Stimulated activated CD4-positive, alpha-beta T cell treated with anti-CD3 and anti-CD28 coated beads, Interleukin-4, amount 100 ng/mL, for 1 hour (primary cell): ENCODE measurements at places on chromosomes 16 and 17.

DNA sequence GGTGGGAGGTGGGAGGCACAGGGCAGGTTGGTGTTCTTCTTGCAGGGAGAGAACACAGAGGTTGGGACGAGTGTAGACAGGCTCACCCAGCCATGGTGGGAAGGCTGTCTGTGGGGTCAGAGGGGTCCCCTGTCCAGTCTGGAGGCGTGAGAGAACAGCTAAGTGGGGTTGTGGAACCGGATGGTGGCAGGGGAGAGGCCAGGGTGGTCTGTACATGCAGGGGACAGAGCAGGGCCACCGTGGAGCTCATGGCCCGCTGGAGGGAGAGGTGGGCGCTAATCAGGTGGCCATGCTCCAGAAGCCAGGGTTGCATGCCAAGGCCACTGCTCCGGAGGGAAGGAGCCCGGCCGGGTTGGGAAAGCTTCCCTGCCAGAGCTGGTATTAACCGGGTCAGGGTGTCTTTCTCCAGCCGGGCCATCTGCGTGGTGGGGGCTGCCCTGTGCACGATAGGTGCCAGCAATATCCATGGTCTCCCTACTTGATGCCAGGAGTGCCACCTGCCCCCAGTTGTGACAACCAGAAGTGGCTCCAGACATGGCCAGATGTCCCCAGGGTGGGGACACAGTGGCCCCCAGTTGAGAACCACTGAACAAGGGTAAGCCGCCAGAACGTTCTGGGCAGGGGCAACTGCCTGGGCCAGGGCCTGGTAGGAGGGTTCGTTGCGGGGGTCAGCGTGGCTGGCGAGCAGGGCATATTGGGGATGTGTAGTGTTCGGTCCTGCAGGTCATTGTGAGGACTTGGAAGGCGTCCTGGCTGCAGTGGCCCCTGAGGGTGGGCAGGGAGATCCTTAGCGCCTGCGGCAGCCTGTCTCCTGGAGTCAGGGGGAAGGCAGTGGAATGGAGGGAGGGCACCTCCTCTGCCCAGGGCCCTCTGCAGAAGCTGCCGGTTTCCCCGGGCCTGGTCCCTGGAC, 5.1 kb downstream of the SNN start:
- no peak for DNase-seq

GRCh38 chr16:85090873-85091521, 21.3 kb downstream of the CIBAR2 start:
- DNase-seq, result no peak

DNA sequence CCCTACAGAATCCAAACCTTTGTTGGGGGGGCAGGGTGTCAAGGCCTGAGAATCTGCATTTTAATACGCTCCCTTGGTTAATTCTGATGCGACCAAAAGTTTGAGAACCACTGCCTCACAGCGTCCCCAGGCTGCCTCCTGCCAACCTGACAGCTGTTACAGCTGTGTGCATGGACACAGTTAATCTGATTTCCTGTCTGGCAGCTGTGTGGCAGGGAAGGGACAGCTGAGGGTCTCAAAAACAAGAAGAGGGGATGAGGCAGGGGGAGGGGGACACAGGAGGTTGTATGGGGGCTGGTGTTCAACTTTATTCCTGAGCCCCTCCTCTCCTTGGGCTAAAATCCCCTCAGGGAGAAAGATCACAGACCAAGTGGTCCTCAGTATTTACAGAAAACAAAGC, 17.5 kb downstream of the HDAC5 start:
- no peak for DNase-seq

DNA sequence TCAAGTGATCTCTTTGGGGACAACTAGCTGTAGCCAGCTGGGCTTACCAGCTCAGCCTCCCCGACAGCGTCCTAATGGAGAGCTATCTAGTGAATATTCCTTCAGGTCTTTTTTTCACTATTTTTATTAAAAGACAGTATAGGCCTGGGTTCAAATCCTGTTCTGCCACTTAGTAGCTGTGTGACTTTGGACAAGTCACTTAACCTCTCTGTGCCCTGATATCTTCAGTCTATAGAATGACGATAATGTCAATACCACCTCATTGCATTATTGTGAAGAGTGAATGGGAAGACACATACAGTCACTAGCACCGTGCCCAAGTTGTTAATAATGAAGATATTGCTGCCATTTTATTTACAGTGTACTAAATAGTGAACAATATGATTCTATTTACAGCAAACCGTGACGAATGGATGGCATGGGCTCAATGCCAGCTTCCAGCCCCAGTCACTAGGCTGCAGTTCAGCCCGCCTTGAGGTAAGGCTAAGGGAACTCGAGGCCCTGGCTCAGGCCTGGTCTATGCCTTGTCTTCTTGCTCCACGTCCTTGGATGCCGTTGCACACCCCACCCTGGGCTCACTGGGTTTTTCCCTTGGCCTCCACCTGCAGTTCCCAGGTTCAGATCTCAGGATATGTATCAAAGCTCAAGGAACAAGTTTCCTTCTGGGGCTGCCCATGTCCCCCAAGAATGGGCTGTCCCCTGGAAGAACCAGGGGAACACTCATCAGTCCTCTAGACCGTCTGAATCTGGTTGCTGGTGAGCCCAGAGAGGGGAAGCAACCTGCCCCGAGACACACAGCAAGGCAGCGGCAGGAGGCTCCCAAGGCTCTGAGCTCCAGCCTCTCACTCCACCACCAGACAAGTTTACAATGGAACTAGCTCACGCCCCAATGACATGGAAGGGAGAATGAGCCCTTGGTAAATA, 95.4 kb upstream of the TNRC6C start:
- no peak for DNase-seq

GRCh38 chr16:10037751-10038150, 144.5 kb downstream of the GRIN2A start:
- DNase-seq, result no peak

GRCh38 chr16:5175266-5175665, 77.7 kb upstream of the EEF2KMT start:
- DNase-seq, result no peak

DNA sequence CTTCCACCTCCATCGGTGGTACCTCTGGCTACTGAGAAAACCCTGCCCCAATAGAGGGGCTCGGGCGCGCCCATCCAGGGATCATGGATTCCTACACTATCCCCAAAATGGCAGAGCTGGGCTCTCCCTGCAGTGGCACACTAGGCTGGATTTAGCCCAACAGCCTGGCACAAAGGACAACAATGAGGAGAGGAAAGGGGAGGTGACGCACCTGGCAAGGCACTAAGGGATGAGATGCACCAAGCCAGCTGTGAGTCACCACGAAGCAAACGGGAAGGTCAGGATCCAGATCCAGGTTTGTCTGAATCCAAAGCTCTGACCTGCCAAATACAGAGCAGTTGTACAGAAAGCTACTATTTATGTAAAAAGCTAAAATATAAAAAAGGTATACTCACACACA, 18.1 kb downstream of the UBE2O start:
- DNase-seq, result no peak

- peak; percentile 62 for DNase-seq
Observed at GRCh38 chr17:58200024-58200633, 7.6 kb downstream of the EPX start.

- no peak for DNase-seq
Observed at GRCh38 chr17:20925091-20925490, 117.7 kb downstream of the USP22 start.

- DNase-seq, result no peak
Observed at GRCh38 chr16:12503191-12503590, 300.5 kb downstream of the CPPED1 start.

- peak; percentile 87 for DNase-seq
Observed at GRCh38 chr16:21501869-21502667, 97.3 kb upstream of the METTL9 start.

DNA sequence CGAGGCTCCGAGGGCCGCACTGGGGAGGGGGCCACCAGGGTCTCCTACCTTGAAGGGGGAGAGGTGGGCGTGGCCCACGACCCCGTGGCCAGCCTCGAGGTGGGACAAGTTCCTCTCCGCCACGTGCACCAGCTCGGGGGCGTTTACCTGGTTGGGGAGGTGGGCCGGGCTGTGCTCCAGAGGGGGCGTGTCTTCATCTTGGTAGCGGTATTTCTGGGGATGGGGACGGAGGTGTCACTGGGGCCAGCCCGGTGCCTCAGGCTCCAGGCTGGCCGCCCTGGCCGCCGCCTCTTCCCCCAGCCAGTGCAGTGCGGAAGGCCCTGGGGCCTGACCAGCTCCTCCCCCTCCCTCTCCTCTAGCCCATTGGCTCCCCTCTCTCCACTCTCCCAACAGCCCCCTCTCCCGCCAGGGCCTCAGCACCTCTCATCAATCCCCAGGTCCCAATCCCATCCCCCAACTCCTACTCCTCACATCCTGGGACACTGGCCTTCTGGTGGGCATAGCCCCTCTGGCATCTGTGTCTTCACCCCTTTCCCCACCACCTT, 11.5 kb downstream of the DLG4 start:
- DNase-seq, result no peak

DNA sequence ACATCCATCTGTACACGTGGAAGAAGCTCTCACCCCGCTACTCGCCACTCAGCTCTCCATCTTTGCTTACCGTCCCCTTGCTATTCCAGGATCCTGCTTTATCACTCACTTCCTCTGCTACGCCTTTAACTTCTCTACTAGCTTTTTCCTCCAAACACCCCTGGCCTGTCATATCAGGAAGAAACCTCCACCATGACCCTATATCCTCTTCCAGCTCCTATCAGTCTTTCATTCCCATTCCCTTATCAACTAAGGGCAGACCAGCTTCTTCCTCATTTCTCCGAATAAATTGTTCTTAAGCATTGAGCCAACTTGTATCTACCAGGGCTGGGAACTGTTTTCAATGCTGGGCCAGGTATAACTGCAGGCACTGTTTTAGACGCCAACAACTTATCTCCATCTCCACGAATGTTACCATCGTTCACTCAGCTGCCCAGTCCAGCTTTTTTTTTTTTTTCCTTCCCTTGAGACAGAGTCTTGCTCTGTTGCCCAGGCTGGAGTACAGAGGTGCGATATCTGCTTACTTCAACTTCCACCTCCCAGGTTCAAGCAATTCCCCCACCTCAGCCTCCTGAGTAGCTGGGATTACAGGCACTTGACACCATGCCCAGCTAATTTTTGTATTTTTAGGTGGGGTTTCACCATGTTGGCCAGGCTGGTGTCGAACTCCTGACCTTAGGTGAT, 4.3 kb downstream of the IQCK start:
- no peak for DNase-seq

GRCh38 chr16:84084570-84085270, 32.0 kb downstream of the MBTPS1 start:
- peak; percentile 61 for DNase-seq

DNA sequence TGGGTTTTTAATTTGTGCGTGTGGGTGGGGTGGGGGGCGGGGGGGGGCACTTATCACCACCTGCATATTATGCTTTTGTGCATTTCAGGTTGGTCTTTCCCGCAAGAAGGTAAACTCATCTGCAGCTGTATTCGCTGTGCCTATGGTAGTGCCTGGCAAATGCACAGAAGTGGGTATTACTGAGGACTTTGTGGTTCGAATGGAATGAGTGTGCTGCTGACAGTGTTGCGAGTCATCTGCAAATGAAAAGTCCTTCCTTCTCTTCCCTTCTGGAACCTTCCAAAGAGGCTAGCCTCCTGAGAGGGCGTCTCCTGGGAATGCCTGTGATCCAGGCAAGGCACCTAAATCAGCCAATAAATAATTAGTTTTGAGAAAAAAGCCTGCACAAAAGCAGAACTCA, 532.9 kb downstream of the MAF start:
- no peak for DNase-seq

GRCh38 chr16:75273054-75273925, 21.9 kb upstream of the BCAR1 start:
- DNase-seq, result no peak

DNA sequence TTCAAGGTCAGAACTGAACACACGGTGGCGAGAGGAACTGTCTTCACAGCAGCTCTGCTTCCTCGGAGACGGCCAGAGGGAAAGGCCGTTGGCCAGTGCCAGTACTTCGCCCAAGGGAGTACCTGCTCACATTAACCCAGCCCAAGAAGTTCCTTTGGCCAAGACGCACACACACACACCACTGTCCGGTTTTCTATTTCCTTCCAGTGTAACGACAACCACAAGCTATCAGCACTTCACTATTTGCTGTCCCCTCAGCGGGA, 744 bp upstream of the GGNBP2 start:
- DNase-seq, result peak; percentile 10

- DNase-seq, result no peak
Observed at GRCh38 chr17:973053-973452, 6.5 kb downstream of the NXN start.

GRCh38 chr16:67654403-67654911, 5.6 kb downstream of the ACD start:
- no peak for DNase-seq

- no peak for DNase-seq
Observed at GRCh38 chr16:48961546-48961945, 320.1 kb downstream of the CBLN1 start.

DNA sequence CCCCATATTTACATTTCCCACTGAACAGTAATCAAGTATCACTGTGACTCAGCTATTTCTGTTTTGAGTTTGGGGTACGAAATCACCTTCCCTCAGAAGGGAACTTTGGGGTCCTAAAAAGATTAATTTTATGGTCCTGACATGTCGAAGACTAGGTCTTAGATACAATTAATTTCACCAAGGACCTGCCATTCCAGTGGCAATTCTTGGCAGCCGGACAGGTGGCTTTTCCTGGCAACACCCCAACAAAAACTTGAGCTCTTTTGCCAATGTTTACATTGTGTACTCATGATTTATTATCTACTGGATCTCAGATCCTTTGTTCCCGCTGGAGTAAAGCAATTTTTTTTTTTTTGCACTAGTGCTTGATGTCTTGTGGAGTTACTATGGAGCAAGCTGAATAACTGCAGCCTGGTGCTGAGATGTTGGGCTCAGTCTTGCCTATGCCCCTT, 14.4 kb downstream of the SLFN5 start:
- DNase-seq, result no peak

GRCh38 chr17:45391291-45391690, 41.4 kb downstream of the ARHGAP27 start:
- no peak for DNase-seq

GRCh38 chr17:18182110-18182977, 1.3 kb upstream of the ALKBH5 start:
- DNase-seq, result no peak

DNA sequence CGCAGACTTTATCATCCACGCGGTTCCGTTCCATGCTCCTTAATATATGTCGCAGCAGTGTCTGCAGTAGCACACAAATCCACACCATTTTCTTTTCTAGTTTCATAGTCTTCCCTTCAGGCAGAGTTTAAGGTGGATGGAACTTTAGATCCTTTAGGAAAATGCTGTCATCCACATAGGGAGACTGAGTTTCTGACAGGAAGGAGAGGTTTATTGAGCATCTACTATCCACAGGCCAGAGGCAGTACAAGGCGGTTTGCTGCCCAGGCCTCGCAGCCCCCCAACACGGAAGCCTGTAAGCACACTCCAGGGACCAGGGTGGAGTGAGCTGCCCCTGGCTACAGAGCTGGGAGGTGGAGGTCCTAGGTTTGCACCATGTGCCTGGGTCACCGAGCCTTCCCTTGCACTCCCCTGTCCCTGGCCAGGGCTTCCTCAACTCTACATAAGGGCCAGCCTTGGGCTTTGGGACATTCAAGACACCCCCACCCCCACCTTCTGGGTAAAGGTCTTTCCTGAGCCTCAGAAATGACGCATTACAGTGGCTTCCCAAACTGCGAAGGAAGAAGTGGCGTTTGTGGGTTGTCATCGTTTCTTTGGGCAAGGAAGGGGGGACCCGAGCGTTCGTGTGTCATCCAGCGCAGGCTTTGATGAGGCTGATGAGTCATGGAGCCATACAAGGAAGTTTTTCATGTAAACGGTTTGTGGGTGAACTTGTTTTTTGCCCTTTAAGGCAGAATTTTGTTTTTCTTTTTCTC, 146.5 kb upstream of the PLCG2 start:
- DNase-seq, result peak; percentile 71
